ENCODE measurements at places on chromosomes 2 and 18.

DNA sequence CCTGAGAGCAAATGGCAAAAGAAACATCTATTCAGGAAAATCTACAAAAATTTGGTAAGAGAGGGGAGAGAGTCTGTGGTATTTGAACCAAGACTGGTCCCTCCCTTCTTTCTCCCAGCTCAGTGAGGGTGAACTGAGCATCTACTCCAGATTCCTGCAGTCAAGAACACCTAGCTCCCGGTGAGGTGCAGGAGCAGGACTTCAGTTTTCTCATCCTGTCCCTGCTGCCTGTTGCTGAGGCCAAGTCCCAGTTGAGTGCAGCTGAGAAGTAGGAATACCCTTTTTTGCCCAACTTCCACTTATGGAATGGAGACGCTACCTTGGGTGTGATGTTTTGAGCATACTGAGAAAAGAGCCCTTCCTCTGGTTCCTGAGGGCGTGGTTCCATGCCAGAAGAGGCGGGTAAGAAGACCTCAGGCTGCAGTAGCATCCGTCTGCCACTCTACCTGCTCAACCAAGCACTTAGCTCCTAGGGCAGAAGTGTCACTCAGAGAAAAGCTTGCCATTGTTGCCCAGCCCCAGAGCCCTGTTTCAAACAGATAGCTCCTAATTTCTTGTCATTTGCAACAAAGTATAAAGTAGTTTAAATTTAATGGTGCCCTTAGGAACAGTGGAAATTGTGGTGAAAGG, 112.9 kb downstream of the SOS1 start:
- DNase-seq: no peak

DNA sequence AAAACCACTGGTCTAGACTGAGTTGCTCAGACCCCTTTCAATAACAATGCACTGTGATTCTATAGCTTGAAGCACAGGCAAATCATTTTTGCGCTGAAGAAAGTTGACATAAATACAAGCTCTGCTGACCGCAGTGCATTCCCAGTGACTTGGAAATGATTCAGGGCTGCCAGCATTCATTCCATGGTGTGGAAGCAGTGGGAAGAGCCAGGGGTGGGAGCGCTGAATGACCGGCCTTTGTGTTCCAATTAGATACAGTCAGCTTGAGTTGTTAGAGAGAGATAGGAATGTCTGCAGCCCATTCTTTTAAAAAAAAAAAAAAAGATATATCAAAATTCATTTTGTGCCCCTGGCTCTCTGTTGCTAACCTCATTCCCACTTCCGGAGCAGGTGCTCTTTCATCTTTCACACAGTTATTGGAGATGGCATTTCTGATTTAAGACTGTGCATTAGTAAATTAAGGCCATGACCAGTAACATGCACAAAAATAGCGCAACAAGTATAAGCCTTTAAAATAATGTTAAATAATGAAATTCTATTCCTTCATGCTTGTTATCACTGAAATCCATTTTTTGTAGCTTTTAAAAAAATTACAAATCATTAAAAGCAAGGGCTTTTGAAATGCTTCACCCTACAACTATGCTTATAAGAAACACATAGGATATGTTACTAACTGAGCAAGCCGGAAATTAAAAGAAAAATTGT, 59.4 kb upstream of the CTLA4 start:
- DNase-seq: no peak

- no peak for DNase-seq
Measured at GRCh38 chr2:46290078-46290477, 7.1 kb upstream of the EPAS1 start.

GRCh38 chr2:11711751-11712150, 34.7 kb upstream of the LPIN1 start:
- no peak for DNase-seq

- DNase-seq: no peak
Measured at GRCh38 chr2:209938906-209939305, 63.5 kb upstream of the RPE start.

DNA sequence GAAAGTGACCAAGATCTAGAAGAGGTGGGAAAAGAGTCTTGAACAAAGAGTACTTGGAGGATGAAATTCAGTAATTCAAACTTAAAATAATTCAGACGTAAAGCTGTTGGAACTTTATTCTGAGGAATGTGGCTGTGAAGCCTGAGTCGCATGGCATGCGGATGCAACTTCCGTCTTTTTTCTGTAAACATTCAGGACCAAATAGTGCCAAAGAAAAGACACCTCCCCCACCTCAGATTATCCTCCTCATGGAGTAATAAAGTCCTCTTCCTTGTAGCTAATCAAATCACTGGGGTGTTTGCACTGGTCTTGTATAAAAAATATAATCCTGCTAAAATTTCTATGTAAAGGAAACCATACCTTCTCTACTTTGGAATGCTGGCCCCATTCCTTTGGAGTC, 790.4 kb downstream of the TSN start:
- no peak for DNase-seq

GRCh38 chr2:20619624-20620024, 31.3 kb downstream of the HS1BP3 start:
- DNase-seq: no peak

GRCh38 chr2:30661173-30662107, 145.8 kb downstream of the CAPN13 start:
- no peak for DNase-seq

GRCh38 chr18:70337139-70337972, 48.5 kb downstream of the SOCS6 start:
- no peak for DNase-seq

- no peak for DNase-seq
Measured at GRCh38 chr2:64137996-64138395, 6.2 kb downstream of the PELI1 start.

DNA sequence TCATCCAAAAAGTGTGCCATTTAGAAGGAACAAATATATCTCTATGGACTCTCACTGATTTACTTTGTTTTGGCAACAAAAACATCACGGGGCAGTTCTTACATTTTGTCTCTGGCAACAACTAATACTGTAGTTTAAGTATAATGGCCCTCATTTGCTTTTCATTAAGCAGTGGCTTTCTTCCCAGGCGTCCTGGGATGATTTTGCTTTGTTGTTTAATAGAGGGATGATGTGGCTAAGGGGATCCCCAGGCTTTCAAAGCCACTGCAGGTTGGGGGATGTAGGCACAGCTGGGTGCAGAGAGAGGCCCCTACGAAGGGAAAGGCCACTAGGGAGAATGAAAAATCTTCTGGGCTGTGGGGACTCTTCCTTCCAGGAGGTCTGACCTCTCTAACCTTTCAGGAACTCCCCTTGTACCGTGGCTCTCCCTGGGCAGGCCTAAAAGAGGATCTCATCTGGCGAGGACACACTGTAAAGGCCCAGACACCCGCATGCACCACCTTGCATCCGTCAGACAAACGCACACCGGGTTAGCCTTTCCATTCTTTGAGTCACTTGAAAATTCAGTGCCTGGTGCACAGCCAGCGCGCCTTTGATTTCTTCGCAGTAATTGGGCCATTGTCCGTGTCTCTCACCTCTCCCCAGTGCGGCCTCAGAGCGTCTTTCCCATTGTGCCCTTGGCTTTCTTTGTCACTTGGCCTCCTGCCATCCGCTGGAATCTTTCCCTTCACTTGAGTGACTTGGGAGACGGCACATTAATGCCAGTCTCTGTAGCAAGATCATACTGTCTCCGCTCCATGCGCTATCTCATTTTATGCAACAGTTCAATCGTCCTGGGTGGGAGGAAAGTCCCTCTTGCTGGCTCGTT, 40.3 kb upstream of the AFF3 start:
- DNase-seq: no peak

DNA sequence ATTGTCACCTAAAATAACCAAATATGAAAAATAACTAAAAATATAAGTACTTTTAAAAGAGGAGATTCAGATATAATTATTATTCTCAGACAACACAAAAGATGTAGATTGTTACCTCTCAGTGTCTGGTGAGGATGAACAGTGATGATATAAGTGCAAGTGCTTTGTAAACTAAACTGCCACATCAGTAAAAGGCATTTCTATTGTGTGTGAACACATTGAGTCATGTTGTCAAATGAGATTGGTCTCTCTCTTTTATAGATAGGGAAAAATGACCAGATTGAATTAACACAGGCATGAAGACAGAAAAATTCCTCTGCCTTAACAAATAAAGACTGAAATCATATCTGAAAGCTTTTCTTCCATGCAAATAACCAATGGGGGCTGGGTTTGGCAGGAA, 182.4 kb upstream of the TMEFF2 start:
- DNase-seq: no peak

DNA sequence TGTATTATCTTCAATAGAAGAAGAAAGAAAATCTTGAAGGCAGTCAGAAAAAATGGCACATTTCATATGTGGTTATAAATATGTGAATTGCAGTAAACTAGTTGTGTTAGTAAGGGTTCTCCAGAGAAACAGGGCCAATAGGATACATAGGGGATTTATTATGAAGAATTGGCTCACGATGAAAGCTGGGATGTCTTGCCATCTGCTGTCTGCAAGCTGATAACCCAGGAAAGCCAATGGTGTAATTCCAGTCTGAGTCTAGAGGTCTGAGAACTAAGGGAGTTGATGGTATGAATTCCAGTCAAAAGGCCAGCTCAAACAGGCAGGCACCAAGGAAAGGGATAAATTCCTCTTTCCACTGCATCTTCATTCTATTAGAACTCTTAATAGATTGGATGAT, 362.4 kb downstream of the KCNJ3 start:
- DNase-seq: no peak

GRCh38 chr2:71456617-71457016, 3.3 kb downstream of the DYSF start:
- no peak for DNase-seq

DNA sequence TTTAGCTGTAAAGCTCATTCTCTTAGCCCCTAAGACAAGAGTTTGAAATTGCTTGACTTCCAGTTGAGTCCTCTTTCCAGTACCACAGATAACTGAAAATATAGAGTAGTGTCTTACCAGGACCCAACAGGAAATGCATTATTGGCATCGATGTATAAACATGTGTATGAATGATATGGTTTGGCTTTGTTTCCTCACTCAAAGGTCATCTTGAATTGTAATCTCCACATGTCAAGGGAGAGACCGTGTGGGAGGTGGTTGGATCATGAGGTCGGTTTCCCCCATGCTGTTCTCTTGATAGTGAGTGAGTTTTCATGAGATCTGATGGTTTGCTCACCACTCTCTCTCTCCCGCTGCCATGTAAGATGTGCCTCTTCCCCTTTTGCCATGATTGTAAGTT, 745.0 kb downstream of the TMEM182 start:
- no peak for DNase-seq

DNA sequence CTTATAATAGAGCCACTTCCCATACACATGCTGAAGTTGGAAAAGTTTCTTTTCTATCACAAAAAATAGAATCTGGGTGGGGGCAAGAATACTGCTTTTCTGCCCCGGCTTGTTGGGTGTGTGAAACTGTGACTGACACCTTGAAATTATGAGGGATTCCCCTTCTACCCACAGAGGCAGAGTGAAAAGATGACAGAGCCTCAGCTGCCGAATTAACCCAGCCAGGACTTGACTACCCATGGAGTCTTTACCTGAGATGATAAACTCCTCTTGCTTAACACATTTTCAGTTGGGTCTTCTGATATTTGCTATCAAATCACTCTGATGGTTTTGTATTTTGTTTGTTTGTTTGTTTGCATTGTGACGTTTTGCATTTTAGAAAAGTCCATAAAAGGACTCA, 66.0 kb upstream of the PMAIP1 start:
- DNase-seq: no peak

- no peak for DNase-seq
Measured at GRCh38 chr18:13653746-13654433, 72.5 kb downstream of the FAM210A start.

DNA sequence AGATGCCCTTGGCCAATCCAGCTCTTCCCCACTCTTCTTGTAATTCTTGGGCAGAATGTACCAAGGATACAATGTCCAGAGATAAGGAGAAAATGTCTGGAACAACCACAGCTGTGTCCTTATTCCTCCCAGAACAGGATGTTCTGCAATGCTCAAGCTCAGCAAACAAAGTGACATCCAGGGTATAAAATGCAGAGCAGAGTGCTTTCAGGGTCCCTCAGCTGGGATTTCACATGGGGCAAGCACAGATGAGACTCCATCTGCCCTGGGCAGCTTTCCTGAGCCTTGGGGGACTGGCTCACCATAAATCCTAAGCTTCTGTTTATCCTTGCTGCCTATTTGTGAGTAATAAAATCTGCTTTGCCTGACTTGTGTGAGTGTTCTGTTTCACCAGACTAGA, 127.4 kb downstream of the VAPA start:
- DNase-seq: no peak

- no peak for DNase-seq
Measured at GRCh38 chr18:66553824-66554223, 50.1 kb downstream of the CDH19 start.

Data from AML-193 (cell line).